ENCODE measurements at places on chromosomes 5 and 9.

DNA sequence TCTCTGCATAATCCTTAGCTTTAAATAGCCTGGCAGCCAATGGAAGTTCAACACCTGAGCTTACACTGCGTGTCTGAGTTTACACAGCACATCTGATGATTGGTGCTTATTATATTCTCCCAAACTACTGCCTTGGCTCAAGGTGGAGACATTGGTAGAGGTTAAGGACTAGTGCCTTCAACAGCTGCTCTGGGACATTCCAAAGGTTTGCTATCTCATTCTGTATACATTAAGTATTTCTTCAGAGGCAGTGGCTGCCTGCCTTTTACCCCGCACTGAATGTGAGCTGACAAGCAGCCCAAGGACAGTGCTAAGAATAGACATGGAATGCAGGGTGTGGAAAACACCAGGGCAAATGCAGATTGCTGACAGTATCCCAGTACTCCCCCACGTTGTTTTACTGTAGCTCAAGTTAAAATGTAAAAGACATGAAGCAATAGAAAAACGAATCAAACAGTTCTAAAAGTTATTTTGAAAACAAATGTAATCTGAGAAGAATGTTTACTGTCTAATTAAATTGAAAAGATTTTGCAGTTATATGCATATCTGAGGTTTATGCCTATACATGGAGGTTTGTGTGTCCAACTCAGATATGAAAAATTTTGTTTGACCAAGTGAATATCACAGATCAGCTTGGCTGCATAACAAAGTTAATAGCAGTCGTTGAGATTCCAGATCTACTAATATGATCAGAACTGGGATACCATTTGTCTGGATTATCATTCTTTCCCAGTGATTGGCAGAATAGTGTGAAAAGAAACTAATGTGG is 1.8 kb downstream of the HSPB3 start:
- no peak for DNase-seq

GRCh38 chr9:90985631-90986030 is 184.0 kb downstream of the SYK start:
- no peak for DNase-seq

GRCh38 chr9:94860678-94861588 is 134.4 kb downstream of the AOPEP start:
- DNase-seq: no peak

DNA sequence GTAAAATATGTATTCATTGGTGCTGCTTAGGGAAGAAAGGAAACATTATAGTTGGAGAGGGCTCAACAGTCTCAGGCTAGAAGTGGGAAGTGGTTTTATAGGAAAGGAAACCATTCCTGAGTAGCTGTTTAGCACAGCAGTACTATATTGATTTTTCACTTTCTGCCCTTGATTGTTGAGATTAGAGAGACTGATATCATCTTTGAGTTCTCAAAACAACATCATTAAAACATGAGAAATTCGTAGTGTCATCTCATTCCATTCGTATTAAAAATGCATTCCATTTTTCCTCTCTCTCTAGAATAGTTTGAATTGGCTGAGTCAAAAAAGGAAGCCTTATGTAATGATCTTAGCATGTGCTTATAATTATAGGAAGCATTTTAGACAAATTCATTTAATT is 14.1 kb downstream of the POLR3G start:
- no peak for DNase-seq

DNA sequence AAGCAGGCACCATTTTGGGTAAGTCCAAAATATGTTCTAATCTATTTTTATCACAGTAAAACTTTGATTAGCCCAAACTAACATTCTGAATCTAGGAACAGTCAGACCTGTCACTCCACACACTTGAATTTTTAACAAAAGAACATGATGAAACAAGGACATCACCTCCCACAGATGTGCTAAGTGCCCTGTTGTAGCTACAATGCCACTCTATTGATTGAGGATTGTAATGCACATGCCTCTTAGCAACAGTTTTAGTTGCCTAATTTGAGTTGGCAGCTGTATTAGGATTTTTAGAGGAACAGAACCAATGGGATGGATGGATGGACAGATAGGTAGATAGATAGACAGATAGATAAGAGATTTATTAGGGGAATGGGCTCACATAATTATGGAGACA is 20.3 kb upstream of the RNF20 start:
- no peak for DNase-seq

GRCh38 chr9:115192280-115192679 is 74.3 kb upstream of the TNC start:
- no peak for DNase-seq

GRCh38 chr5:172875505-172876279 is 41.6 kb downstream of the ERGIC1 start:
- no peak for DNase-seq

DNA sequence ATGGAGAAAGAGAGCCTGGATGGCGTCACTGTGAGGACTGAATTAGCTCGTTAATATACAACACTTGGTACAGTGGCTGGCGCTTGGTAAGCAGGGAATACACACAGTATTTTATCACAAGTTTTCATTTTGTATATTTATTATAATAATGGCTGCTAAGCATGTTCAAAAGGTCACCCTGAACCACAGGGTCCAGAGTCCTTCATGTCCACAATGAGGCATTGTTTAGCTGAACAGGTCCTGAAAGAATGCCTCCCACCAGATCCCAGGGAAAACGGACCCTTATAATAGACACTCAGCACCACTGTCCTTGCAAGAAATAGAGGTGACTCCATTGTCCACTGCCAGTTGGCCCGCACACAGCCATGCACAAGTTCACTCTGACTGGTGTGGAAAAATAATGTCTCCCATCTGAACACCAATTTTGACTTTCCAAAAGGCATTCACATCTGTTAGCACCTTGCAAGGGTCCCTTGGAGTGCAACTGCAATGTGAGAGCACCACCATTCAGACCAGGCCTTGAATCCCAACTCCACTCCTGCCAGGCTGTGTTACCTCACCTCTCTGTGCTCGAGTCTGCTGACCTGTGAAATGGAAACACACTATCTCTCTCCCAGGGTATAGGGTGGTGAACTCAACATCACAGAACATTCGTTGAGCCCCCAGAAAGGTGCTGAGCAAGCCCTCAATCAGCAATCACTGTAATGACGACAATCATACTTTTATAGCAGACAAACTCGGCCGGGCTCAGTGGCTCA is 3.9 kb downstream of the VDAC1 start:
- DNase-seq: no peak

GRCh38 chr5:118043531-118043930 is 944.8 kb downstream of the DTWD2 start:
- DNase-seq: no peak

GRCh38 chr9:136886610-136887597 is 588 bp downstream of the TRAF2 start:
- no peak for DNase-seq

GRCh38 chr5:148978370-148979082 is 84.3 kb downstream of the SH3TC2 start:
- no peak for DNase-seq

DNA sequence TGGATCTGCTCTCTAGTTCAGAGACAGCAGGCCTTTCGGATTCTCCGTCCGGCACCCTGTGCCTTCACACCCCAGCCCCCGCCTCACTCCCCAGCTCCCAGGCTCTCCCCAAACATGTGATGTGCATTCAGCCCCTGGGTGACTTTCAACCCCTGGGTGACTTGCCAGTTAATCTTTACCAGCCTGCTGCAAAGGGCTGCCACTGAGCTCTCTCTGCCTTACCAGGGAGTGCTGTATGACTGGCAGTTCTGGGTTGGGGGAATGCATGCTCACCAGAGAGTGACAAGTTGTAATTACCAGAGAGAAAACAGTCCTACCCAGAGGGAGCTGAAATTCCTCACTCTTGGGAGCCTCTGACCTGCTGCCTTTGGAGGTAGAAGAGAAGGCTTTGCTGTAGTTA is 4.9 kb upstream of the ADRA1B start:
- no peak for DNase-seq

GRCh38 chr5:83265318-83265717 is 188.0 kb downstream of the XRCC4 start:
- DNase-seq: no peak

GRCh38 chr5:133478199-133478985 is 133.9 kb downstream of the FSTL4 start:
- no peak for DNase-seq

DNA sequence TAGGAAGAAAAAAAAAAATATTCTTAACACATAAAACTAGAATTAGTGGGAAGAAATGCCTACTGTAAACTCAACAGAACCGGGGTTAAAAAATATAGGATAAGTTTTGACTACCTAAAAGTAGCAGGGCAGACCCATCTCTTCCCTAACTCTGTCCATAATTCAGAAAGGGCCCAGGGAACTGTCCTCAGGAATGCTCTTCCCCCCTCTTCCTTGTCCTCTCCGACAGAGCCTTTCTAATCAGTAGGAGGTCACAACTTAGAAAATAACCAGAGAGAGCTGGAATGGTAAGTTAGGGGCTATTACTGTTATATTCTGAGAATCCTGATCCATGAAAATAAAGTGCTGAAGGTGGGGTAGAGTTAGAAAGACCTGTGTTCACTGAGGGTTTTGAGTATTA is 22.2 kb downstream of the PIK3R1 start:
- no peak for DNase-seq

- no peak for DNase-seq
Observed at GRCh38 chr5:9594913-9595312, 35.2 kb downstream of the TAS2R1 start.

- no peak for DNase-seq
Observed at GRCh38 chr5:132651838-132652469, 6.0 kb upstream of the IL13 start.

DNA sequence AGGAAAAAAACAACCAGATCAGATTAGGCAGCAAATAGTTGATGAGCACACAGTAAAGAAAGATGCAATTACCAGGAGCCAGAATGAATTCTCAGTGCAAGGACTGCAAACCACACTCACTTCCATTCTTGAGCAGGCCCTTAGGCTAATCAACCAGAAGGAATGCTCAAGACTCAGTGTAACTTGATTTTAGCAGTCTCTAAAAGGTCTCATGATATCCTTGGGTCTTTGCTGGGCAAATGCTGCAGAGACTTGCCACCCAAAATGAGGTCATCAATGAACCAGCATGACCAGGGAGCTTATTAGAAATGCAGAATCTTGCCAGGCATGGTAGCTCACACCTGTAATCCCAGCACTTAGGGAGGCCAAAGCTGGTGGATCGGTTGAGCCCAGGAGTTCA is 20.1 kb upstream of the TMEM245 start:
- DNase-seq: no peak

- DNase-seq: peak; percentile 47
Observed at GRCh38 chr9:20884985-20885593, 146.4 kb downstream of the HACD4 start.

GRCh38 chr9:101478906-101479305 is 43.3 kb upstream of the ALDOB start:
- no peak for DNase-seq

- no peak for DNase-seq
Observed at GRCh38 chr5:96115147-96115807, 153.6 kb upstream of the ELL2 start.

DNA sequence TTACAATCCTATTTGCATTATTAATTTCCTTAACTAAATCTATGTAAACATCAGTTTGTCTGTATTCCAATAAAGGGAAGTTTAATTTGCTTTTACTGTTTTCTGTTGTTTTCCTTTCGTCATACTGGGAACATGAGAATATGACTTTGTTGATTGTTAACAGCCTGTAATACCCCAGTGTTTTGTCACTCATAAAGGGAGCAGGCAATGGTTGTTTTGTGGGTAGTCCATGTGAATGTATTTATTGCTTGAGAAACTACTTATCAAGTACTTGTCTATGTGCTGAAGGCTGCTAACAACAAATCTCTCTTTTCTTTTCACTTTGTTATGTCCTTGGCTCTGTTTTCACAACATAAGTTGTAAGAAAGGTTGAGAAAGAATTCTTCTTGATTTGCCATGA is 1070.2 kb upstream of the ACO1 start:
- DNase-seq: no peak

GRCh38 chr9:89883401-89884341 is 278.9 kb downstream of the GADD45G start:
- no peak for DNase-seq

DNA sequence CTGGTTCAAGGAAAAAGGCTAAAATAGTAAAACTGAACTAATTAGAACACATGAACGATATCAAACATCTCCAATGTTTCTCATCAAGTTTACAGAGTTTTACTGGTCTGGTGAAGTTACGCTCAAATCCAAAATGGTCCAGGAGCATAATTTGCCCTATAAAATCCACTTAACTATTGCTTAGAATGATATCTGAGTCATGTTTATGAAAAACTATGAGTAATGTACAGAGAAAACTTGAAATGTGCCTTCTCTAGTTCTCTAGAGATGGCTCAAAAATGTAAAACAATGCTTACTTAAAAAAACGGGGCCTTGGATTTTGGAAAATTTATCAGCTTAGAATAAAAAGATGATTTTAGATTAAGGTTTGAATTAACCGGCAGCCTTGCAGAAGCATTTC is 108.1 kb downstream of the FBXW11 start:
- no peak for DNase-seq

DNA sequence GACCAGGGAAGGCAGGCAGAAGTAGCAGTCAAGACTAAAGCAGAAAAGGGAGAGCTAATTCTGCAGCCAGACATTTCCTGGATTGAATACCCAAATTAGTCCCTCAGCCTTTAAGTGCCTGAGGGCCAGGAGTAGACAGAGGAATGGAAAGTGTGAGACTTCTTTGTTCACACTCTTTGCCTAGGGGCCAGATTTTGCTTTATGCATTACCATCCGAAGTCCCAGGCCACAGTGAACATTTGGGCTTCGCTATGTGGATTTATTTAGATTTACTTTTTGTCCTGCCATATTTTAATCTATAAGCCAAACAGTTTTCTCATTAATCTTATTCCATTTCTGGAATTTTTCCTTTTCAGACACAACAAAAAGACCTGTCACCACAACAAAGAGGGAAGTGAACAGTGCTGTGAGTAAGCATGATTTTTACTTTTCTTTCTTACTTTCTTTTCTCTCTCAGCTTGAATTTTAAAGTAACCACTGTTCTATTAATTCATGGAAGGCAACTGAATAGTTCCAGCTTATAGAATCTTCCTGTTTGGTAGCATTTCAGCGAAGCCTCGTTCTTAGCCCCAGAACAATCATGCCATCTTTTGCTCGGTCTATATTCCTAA is 52.6 kb downstream of the PDCD1LG2 start:
- DNase-seq: no peak

DNA sequence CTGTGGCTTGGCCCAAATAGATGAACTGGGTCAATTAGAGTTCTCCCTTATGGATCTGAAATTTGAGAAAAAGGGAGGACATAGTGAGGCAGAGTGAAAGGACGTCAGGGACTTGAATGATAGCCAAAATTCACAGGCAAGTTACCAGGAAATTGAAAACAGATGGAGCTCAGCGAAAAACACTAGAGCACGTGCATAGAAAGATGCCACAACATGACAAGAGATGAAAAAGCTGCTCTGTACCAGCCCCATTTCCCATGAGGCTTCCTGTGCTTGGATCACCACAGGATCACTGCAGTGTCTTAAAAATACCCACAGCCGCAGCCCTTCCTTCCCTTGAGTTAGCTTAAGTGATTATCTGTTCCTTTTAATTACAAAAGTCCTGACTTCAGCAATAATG is 39.0 kb upstream of the HOMER1 start:
- DNase-seq: no peak

DNA sequence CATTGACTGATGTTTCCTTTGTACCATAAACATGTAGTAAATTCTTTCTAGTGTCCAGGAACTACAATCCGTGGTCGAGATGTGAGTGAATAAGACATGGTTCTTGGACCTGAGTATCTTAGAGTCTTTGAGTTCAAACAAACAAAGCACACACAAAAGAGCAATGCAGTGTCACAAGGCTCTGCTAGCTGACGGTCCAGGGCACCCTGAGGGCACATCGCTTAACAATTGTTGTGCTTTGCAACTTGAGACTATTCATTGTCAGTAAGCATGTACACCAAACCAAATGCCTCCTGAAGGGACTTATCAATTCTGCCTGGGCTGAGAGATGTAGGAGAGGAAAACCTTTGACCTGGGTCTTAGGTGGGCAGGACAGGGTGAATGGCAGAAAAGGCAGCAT is 84.8 kb downstream of the CAMK4 start:
- DNase-seq: no peak

Measured in stimulated activated CD4-positive, alpha-beta T cell treated with anti-CD3 and anti-CD28 coated beads, Interleukin-1b, Interleukin-23, amount 100 ng/mL, for 1 hour (primary cell).